ENCODE measurements at places on chromosomes 1 and 21. TPM values are rescaled to one million over a fixed set of nuclear protein-coding genes. Genes with fewer than 3 reads are reported as not detected.

- peak; percentile 88 for DNase-seq
Measured at GRCh38 chr1:77832901-77833300, 53.5 kb downstream of the MIGA1 start.

DNA sequence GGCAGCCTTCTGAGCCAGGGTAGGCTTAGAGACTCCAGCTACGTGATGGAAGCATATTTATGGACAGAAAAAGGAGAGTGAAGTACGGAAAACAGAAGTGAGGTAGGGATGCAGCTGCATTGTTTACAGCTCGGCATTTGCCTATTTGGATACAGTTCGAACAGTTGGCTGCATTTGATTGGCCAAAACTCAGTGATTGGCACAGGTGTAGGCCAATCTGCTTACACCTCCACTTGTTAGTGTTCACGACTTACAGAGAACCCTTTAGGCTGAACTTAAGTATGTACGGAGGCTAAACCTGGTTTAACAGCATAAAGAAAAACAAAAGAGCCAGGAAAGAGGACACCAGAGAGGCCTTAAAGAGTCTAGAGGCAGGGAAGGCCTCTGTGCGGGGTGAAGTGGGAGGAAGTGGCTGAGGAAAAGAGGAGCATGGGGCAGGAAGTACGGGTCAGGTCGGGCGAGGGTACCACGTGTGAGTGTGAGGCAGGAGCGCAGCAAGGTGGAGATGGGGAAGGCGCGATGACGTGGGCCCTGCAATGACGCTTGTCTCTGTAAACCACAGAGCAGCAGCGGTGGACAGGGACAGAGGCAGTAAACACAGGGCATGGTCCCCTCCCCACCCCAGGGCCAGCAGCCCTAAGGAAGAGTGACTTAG lies 32.0 kb downstream of the RSPH1 start:
- DNase-seq = peak; percentile 13

- DNase-seq = peak; percentile 93
Measured at GRCh38 chr1:231626535-231626950, at the start of gene DISC1. Gene DISC1, plus strand, starts transcription at chr1:231626790. Its CDS starts 78 bp downstream, at chr1:231626868.

MAP3K21 gene
- polyA plus RNA-seq = 0.24 TPM

- no peak for DNase-seq
Measured at GRCh38 chr21:38263493-38263892, 6.7 kb downstream of the KCNJ15 start.

DNA sequence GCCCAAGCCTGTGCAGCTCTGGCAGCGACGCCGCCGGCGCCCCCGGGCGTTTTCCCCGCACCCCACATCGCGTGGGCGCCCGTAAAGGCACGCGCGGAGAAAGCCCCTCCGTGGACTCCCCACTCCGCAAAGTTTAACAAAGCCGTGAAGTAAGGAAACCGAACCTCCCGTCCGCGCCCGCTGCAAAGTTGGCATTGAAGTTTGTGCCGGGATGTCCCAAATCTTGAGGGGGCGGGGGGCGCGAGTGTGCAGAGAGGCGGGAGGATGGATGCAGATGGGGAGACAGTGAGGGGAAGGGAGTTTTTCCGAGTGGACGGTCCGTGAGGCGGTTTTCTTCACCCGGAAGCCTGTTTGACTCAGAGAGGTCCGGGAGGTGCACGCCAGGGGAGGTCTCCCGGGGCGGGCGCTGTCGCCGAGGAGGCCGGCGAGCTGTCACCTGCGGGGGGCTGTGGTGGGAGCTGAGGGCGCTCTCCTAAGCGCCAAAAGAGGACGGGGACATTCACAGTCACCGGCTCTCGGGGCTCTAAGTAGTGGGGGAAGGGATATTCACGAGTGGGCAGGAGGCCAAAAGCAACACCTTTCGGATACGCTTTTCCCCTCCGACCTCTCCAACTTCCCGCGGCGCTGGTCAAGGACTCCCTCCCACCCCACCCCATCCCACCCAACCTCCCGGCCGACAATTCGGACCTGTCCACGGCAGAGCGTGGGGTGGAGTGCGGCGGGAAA lies 1.3 kb downstream of the WLS start:
- DNase-seq = no peak

RAB13 gene
- 259 TPM for polyA plus RNA-seq

Data from AG04450 (cell line).